Thymus (tissue), 14 donors: ENCODE measurements at places on chromosomes 1 and 21.

GRCh38 chr1:31717341-31717740, 13.5 kb upstream of the COL16A1 start:
- no peak for DNase-seq

DNA sequence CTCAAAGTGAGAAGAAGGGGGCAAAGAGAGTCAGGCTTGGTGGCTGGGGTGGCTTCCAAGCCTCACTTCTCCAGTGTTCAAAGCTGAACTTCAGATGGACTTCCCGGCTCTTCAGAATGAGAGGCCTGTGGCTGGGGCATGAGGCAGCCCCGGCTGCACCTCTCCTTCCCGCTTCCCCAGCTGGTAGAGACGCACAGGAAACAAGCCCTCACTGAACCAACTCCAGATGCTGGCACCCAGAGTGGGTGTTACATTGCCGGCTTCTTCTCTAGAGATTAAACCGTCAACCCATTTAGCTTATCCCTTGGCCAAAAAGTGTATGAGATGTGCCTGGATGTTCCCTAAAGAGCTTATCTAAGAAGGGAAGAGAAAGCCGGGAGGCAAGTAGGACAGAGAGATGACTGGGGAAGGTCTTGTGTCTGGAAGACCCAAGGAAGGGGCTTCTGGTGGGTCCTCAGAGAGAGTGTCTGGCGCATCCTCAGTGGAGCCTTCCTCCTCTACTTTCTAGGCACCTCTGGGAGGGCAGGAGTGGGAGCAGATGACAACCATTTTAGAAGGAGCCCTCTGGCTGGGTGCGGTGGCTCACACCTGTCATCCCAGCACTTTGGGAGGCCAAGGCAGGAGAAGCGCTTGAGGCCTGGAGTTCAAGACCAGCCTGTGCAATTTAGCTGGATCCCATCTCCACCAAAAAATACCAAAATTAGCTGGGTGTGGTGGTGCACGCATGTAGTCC, 2.0 kb downstream of the ADAMTSL4 start:
- peak; percentile 29 for DNase-seq

- DNase-seq: no peak
Observed at GRCh38 chr1:184032306-184032929, 5.1 kb downstream of the COLGALT2 start.

- no peak for DNase-seq
Observed at GRCh38 chr1:32746130-32746529, 43.6 kb upstream of the SYNC start.

DNA sequence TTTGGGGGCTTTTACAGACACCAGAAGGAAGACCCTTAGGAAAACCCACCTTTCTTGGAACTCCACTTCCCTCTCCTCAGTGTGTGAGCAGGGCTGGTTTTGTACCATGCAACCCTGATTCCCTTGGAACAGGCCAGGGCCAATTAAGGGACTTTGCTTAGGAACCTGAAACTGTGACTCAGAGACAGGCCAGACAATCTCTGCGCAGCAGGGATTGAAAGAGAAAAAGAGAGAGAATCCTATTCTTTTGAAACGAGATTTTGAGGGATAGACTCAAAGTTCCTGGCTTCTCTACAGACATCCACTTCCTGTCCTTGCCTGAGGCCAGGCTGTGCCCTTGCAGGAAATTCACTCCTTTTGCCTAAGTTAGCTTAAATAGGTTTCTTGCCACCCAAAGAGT, 23.1 kb upstream of the C1orf198 start:
- no peak for DNase-seq

DNA sequence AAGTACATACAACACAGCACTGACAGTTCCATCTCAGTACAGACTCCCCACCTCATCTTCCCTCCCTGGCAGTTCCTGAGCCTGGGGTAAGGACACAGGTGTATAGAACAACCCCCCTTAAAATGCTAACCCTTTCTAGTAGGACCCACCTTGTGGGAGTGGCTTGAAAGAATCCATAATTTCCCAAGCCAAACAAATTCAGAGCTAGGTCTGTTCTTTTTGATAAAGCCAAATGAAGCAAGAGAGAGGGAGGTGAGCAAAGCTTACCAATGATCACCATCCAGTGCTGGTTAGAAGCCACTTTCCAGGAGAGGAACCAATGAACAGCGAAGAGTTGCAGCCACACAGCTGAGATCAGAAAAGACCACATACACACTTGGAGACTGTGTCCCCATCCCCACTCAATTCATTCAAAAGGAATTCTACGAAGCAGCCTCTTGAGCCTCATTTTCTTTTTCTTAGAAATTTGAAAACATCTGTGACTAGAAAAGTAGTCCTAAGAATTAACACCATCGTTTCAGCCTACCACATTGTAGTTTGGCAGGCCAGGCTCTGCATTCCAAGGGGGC, 9.2 kb downstream of the UBE2Q1 start:
- no peak for DNase-seq
